Renal cortical epithelial cell (primary cell): ENCODE measurements at places on chromosomes 7 and 10.
A peak's percentile ranks its signal among the peaks of the same experiment; 100 is the strongest.

DNA sequence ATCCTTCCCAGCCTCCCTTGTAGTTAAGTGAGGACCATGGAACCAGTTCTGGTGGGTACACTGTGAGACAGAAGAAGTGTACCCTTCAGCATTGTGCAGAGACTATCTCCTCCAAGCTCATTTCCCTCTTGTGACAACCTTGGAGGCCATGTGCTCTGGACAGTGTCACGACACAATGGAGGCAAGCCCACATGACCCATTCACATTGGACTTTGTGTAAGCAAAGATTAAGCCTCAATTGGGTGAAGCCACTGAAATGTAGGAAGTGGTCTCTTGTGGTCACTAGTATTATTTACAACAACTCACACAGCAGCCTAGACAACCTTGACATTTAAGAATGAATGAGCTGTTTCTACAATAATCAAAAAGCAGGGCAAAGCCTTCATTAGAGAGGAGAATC, 124.2 kb downstream of the INHBA start:
- no peak for DNase-seq

DNA sequence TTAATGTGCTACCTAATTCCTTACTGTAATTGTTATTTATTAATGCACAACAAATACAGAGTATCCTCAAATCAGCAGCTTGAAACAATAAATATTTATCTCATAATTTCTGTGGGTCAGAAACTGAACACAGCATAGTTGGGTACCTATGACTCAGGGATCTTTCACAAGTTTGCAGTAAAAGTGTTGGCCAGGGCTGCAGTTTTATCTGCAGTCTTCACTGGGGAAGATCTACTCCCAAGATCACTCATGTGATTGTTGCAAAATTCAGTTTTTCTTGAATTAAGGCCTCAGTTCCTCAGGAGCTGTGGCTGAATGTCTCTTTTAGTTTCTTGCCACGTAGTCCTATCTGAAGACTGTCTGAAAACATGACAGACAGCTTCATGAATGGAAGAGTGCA, 237.8 kb downstream of the ZWINT start:
- DNase-seq = no peak

DNA sequence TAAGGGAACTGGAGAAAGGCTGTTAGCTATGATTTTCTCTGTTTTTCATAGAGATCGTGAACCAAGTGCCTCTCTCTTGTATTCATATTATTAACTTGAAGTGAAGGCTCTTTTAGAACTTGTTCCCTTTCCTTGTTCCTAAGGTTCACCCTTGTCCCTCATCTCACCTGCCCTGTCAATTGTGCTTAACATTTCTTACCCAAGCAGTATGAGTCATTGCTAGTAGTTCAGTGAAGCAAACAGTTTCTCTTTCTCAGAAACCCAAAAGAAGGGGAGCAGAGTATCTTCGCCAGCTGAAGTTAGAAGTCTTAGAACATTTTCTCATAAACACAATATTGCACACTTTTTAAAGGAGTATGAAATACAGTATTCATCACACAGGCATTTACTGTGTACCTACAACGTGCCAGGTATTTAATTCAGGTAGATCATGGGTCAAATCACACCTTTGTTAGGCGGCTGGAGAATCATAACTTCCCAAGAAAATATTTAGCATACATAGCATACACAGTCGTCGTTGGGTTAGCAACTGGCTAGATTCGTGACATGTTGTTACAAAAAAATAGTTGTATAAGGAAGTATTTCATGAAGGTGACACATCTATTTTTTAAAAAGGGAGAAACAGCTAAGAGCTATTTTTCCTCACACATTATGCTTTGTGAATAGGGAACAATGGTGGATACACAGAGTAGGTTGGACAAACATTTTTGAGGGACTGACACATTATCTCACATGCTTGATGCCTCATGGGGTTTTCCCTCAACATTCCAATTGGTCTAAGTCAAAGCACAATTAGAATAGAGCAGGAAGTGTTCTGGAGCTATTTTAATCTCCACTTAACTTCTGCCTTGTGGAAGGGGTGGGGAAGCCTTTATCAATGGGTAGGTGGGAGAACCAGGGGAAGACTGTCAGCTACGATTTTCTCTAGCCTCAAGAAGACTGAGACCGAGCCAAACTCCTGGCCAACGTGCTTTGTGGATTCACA, 13.2 kb downstream of the HDAC9 start:
- peak; percentile 99 for DNase-seq

GRCh38 chr7:70634610-70635068, 497.3 kb upstream of the GALNT17 start:
- DNase-seq = no peak

DNA sequence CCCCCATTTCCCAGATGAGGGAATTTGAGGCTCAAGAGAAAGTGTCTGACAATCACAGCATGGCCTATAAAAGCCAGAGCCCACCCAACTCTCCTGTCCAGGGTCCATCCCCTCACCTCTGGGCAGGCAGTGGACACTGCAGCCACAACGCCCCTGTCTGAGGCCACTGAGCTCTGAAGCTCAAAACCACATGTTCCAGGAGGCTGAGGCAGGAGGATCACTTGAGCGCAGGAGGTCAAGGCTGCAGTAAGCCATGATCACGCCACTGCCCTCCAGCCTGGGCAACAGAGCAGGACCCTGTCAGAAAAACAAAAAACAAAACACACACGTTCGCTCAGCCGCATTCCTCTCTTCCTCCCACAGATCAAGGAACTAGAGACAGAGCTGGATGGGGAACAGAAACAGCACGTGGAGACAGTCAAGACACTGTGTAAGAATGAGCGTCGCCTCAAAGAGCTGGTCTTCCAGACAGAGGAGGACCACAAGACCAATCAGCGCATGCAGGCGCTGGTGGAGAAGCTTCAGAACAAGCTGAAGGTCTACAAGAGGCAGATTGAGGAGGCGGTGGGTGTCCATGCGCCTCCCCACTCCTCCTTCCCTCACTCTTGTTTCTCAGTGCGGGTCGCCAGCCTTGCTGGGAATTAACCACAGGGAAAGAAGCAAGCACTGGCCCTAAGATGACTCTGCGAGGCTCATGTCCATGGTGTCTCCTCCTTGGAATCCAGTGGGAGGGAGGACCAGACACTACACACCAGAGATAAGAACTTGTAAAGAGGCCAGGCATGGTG, 20.0 kb upstream of the ARPC1A start:
- DNase-seq = no peak

- DNase-seq = no peak
Observed at GRCh38 chr10:124517461-124517860, 55.8 kb downstream of the LHPP start.

DNA sequence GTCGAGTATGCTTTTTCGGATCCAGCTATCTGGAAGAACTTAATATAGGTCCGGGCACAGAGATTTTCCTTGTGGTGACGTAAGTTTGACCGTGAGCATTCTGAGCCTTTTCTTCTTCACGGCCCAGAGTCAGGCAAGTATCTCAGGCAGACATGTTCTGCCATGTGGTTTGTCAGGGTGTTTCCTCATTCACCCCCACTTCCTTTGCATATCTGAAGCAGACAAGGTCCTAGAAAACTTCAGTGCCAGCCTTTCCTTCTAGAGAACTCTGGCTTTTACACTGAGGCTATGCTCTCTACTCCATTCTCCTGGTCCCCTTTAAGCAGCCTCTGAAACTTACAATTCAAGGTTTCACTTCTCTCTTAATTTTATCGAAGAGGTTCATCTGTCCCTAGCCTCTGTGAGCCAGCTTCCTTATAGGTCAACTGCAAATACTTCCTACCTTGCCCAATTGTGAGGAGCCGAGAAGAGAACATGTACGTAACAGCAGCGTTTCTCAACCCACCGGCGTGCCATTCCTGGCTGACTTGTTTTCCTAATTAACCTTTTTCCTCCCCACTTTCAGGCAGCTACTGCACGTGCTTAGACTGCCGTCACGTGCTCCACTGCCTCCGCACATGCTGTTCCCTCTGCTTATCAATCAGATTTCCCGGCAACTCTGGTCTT, 47.3 kb downstream of the CDCA7L start:
- no peak for DNase-seq

DNA sequence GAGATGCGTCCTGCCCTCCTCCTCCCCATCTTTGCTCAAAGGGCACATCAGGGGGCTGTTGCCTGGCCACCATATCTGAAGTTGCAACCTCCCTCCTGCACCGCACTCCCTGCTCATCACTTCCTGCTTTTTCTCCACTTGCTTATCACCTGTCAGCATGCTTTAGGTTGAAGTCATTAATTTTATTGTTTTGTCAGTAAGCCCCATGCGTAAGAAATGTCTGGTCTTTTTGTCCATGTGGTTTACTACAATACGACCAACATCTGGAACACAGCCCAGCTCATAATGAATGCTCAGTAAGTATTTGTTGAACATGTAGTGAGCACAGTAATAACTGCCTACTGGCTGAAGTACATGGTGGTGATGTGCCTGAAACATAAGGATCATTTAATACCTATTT, 71.6 kb upstream of the GJD4 start:
- DNase-seq = no peak

- DNase-seq = no peak
Observed at GRCh38 chr10:110851020-110851612, 20.6 kb upstream of the PDCD4 start.

GRCh38 chr7:1586827-1587705, 17.2 kb upstream of the PSMG3 start:
- DNase-seq = no peak

- no peak for DNase-seq
Observed at GRCh38 chr7:114930107-114930661, 8.3 kb downstream of the MDFIC start.

GRCh38 chr10:29033311-29033940, 255.4 kb upstream of the LYZL1 start:
- DNase-seq = no peak

GRCh38 chr7:23043441-23043840, 29.5 kb upstream of the HYCC1 start:
- DNase-seq = peak; percentile 44

- DNase-seq = no peak
Observed at GRCh38 chr7:5479431-5479745, 55.8 kb upstream of the TNRC18 start.

DNA sequence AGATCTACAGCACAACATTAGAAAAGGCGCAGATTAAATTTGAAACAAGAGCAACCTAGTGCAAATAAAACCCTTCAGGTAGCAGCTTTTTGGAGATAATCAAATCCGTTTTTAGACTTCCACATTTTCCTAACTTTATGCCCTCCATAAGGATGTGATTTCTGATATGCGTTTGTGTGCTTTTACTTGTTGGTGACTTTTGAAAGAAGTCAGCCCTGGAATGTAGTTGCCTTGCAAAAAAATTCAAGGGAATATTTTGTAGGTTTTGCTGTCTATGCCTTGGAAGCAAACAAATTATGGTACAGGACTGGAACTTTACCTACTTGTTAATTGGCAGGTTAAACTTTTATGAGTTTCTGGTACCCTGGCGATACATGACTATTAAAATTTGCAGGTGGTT, 86.7 kb upstream of the HDAC9 start:
- no peak for DNase-seq

GRCh38 chr7:107208024-107208521, 39.3 kb downstream of the HBP1 start:
- DNase-seq = no peak

DNA sequence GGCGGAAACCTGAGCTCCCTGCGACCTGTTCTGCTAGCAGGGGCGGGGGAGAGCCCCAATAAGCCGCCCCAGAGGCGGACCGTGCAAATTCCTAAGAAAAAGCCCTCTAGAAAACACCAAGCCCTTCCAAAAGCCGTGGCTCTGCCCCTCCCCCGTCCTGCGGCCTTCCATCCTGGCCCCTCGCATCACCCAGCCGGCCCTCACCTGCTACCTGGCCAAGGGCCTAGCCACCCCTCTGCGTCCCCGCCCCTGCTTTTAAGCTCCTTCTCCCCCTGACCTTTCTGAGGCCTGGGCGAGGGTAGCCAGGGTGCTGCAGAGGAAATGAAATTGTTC, 24.9 kb downstream of the SKIDA1 start:
- no peak for DNase-seq

DNA sequence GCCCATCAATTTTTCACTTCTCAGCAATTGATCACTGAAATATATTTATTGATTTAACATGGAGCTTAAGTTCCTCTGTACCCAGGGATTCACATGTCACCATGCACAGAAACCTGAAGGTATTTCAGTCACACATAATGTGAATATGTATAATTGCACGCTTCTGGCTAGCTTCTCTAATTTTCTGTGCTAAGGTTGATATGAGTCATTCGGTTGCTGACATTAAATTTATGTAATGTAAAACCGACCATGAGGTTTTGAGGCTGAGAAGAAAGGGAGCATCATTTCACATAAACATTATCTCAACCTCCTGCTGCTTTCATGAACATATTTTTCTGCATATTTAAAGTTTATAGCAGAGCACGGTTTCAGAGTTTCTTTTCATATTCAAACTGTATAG, 381.0 kb upstream of the TPK1 start:
- no peak for DNase-seq

- no peak for DNase-seq
Observed at GRCh38 chr10:35693800-35694199, 51.7 kb upstream of the FZD8 start.

GRCh38 chr7:43439631-43440401, 143.1 kb upstream of the STK17A start:
- peak; percentile 41 for DNase-seq

DNA sequence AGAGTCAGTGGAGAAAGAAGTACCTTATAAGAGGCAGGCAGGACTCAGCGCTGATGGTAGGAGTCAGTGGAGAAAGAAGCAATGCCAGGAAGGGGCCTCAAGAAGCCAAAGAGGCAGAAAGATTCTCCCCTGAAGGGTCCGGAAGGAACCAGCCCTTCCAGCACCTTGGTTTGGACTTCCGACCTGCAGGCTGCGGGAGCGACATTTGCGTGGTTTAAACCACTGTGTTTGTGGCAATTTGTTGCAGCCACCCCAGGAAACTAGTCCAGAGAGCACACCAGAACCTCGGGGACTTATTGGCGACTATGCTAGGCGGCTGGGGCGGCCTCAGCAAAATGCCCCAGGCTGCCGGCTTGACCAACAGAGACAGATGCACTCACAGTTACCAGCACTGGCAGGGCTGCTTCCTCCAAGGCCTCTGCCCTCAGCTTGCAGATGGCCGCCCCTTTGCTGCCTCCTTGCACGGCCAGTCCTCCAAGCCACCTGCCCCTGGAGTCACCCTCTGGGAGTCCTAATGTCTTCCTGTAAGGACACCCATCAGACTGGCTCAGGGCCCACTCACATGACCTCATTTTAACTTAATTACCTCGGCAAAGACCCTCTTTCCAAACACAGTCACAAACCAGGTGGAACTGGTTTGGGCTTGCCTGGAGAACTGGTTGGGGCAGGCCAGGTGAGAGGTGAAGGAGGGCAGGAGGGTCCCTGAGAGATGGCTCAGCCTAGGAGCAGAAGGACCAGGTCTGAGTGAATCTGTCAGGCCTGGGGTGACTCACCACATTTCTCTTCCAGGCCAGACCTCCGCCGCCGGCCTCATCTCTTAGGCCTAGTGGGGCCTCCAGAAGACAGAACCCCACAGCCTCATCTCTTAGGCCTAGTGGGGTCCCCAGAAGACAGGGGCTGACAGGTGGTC, 26.1 kb downstream of the CALML3 start:
- peak; percentile 40 for DNase-seq

DNA sequence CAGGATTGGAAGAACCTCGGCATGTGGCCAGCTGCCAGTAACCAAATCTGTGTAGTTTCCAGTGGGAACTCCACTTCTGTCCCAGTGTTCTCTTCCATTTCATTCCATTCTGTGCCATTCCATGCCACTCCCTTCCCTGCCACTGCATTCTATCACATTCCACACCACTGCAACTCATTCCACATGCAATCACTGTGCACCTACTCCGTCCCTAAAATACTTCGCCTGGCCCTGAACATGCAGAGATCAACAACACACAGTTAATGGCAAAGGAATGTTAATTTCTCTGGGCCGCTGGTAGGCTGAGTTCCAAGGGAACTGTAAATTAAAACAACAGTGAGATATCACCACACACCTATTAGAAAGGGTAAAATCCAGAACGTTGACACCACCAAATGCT, 64.8 kb downstream of the AKR1B1 start:
- peak; percentile 52 for DNase-seq
